ENCODE measurements at places on chromosomes 2 and 18.

- DNase-seq: no peak
Measured at GRCh38 chr2:99980176-99980575, 162.2 kb downstream of the AFF3 start.

- no peak for DNase-seq
Measured at GRCh38 chr2:16640001-16640700, 25.5 kb downstream of the CYRIA start.

DNA sequence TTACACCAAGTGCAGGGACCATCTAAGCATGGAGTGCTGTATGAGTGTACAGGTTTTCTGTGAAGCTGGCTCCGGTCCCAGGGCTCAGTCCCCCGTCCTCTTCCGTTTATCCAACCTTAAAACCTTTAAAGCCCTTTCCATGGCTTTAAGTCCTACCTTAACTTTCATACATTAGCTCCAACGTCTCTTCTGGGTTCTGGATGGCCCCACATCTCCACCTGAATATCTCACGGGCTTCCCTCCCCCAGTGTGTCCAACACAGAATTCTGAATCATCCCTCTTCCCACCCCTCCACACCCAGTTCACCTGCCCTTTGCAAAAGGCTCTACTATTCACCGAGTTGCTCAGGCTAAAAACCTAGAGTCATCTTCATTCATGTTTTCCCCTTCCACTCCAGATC is 12.8 kb downstream of the ARHGAP25 start:
- no peak for DNase-seq

DNA sequence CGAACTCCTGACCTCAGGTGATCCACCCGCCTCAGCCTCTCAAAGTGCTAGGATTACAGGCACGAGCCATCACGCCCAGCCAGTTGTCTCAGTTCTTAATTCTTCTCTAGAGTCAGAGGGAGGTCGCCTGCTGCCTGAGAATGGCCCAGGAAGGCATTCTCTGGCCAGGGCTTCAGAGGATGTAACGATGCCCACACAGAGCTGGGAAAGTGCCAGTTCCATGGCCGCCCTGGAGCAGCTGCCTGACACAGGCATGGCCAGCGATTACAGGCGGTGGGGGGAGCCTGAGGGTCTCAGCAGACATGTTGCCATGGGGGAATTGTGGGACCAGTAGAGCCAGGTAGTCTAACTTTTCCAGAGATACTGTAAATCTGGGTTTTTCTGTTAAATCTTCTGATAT is 25.6 kb upstream of the DNMT3A start:
- DNase-seq: no peak

DNA sequence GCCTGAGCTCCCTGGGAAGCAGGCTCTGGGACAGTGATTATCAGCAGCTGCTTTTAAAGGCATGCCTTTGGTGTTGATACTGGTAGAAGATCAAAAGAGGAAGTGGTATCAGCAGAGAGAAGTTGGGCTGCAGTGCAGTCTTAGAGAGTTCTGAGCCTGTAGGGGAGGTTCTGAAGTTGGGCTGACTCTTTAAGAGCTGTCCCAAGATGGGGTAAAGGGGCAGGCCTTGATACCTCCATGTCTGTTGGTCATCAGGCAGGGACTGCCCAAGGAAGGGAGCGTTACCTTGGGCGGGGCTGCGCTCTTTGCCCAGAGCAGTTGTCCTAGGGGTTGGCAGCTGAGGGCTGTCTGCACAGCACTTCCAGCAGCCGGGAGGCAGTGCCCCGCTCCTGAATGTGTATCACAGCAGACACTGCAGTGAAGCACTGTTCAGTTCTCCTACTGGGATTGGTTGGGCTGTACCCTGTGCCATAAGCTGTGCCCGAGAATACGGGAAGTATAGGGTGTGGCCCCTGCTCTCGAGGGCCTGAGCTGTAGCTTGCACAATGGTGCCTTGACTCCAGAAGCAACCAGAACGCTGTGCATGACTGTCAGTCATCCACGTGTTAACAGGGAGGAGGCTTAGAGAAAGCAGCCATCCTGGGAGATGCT is 177.0 kb downstream of the CTIF start:
- no peak for DNase-seq

DNA sequence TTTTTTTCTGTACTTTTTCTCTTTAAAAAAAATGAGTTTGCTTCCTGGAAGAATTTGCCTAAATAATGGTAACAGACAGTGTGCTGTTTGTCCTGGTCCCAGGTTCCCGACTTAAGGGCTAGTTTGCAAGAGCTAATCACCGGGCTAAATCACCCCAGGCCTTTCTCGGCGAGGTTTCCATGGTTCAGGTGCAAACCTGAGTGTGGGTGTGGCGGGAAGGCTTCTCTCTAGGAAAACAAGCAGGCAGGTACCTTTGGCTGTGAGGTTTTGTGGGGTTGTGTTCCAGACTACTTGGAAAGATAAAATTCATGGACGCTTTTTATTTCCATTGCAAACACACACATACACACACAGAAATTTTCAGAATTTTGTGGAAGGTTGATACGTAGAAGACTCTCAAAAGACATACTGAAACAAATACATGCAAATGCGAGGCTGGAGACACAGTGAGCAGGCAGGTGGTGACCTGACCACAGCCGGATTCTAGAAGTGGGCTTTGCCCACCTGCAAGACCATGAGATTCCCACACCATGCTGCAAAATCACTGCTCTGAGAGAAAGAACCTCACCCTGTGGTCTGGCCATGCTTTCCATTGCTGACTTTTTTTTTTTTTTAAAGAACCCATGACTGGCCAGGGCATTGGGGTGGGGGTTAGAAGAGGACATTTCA is 815 bp downstream of the CNDP1 start:
- DNase-seq: no peak

GRCh38 chr2:39665811-39666490 is at the start of gene TMEM178A:
TMEM178A (plus strand) TSS chr2:39665917; CDS start chr2:39665975, 58 bp downstream.
- DNase-seq: no peak

DNA sequence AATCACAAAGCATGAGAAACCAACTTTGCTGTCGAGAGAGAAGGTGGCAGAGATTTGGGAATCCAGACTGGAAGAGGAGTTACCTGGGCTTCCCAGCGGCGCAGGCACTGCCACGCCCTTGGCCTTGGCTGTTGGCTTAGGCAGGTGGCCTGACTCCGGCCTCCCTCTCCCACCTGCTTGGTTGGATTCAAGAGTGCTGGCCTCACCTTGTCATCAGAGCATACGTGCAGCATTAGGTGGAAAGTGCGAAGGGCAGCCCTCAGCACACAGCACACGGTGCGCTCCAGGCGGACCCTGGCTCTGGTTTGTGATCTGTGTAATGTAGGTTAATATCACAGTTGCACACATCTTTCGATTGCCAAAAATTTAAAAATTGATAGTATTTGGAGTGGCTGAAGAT is 19.2 kb upstream of the ASB1 start:
- DNase-seq: no peak

Data from NCI-H1436 treated with DMSO at 0.1 percent for 48 hours (cell line).